ENCODE measurements at places on chromosomes 1 and 21.
A peak's percentile ranks its signal among the peaks of the same experiment; 100 is the strongest.

DNA sequence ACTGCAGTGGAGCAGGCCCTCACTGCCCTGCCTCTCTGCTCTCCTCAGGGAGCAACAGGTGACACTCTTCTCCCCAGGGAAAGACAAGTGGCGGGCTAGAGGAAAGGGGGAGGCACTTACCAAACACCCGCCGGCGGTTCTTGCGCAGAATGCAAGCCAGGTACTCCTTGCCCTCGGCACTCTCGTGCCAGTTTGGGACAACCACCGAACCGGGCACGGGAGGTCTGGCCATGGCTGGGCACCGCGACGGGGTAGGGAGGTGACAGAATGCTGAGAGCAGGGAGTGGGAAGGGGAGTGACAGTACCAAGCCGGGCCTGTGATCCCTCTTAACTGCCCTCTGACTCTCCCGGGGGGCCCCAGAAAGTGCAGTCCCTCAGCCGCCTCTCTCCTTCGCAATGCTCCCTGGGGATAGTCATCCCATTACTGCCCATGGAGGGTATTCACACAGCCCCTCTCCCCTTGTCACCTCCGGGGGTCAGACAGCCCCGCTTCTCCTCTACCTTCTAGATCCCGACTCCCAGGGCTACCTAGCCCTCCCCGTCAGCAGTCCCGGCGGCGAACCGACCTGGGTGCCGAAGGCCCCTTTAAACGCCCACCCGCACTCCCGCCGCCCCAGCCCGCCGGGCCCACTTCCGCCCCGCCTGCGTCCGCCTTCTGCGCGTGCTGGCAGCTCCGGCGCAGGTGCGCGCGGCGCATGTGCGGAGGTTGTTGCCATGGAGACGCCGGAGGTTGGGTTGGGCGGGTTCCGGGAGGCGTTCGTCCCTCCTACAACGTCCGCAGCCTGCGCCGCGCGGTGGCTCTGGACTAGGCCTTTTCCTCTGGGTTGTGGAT lies at the start of gene CPLANE2:
Gene CPLANE2 (minus strand): TSS at position 673 of the 832 bp plus-strand sequence. CDS start 441 bp downstream, at position 232.
- H3K4me1 ChIP-seq = peaks cover 12% of the 10 kb centered on the region
- peak within 1 kb of the TSS; percentile 80 for H3K27ac ChIP-seq
- H3K4me3 ChIP-seq = peak within 1 kb of the TSS; percentile 73
- no peaks in the 10 kb centered on the region for H3K27me3 ChIP-seq
- H3K36me3 ChIP-seq = peaks cover 4% of the 10 kb centered on the region

- peaks cover 12% of the 10 kb centered on the region for H3K4me1 ChIP-seq
- peak; percentile 43 for DNase-seq
- no peaks in the 10 kb centered on the region for H3K27me3 ChIP-seq
- H3K36me3 ChIP-seq = no peaks in the 10 kb centered on the region
Observed at GRCh38 chr1:225508538-225509375, 80.9 kb upstream of the LBR start.

GRCh38 chr1:11654137-11654938 lies at the start of the genes FBXO2 and FBXO44:
Gene FBXO2, minus strand, starts transcription at chr1:11654429. Its CDS starts 89 bp downstream, at chr1:11654340.
Gene FBXO44, plus strand, starts transcription at chr1:11654877. Its CDS starts 959 bp downstream, at chr1:11655836.
- peak within 1 kb of the TSS; percentile 66 for H3K27ac ChIP-seq
- no peaks in the 10 kb centered on the region for H3K36me3 ChIP-seq
- peak within 1 kb of the TSS; percentile 65 for H3K4me3 ChIP-seq
- peak; percentile 56 for DNase-seq

DNA sequence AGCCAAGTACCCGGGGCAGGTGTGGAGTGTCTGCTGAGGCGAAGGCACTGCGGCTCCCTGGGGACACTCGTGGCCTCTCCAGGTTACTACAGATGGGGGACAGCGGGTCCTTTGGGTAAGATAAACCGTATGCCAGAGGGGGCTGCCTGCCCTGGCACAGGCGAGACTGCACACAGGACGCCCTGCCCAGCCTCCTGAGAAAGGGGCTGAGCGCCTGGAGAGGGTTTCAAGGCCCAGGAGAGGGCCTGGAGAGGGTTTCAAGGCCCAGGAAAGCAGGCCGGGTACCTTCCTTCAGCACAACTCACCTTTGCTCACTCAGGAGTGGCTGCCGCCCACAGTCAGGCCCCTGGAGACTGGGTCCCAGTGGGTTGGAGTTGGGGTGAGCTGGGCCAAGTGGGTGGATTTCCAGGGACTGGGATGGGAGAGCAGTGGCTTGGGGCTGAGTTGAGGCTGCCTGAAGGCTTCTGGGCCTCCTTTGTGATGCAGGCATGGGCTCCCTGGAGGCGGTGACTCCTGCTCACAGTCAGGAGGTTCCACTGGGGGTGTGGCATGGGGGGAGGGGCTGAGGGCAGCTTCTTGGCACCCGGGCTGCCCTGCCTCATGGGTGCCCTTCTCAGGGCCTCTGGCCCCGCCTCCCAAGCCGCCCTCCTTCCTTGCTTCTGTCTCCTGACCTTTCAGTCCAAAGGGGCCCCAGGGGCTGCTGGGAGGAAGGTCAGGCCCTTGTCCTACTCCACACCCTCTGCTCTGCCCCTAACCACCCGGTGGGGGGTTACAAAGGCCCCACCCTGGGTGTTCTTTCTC lies at the start of gene MMEL1:
Gene MMEL1 (minus strand): TSS at position 456 of the 801 bp plus-strand sequence. CDS start 3,532 bp downstream, outside the sequence.
- no peaks in the 10 kb centered on the region for H3K36me3 ChIP-seq
- no peak within 1 kb of the TSS for H3K4me3 ChIP-seq
- no peak within 1 kb of the TSS for H3K27ac ChIP-seq

DNA sequence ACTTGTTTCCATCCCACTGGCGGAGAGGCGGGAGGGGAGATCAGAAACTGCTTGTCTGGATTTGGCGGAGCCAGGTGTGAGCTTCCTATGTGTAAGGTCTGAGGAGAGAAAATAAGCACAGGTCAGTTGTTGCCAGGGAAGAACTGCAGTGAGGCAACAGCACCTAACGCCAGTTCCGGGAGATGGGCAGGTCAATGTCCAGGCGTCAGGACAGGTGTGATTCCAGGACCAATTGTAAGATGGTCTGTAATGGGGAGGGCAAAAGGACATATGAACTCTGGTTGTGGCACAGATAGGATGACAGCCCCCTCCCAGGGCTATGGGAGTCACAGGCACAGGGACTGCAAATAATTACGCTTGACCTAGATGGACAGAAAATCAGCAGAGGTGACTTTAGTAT lies 9.6 kb upstream of the KCNE1 start:
- H3K27ac ChIP-seq = no peak overlapping the region
- DNase-seq = no peak
- peaks cover 20% of the 10 kb centered on the region for H3K4me1 ChIP-seq
- peaks cover 49% of the 10 kb centered on the region for H3K36me3 ChIP-seq
- no peak overlapping the region for H3K4me3 ChIP-seq

GRCh38 chr1:36525166-36525565 lies 42.5 kb upstream of the CSF3R start:
- no peaks in the 10 kb centered on the region for H3K4me1 ChIP-seq
- no peak overlapping the region for H3K4me3 ChIP-seq
- DNase-seq = no peak
- H3K36me3 ChIP-seq = no peaks in the 10 kb centered on the region
- H3K27me3 ChIP-seq = no peaks in the 10 kb centered on the region

DNA sequence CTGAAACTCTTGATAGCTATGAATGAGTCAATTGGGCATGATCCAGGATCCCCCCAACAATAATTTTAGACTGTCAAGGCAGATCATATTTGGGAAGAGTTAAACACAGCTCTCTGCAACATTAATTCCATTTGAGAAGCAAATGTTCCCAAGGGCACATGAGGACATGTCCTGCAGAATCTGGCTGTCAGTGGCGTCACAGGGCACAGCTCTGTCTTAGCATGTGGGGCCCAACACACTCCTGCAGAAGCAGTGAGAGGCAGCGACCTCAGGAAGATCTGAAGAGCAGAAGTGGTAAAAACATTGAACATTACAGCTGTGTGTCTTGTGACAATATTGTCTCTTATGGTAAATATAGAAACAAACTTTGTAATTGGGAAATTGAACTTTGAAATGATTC lies 197.1 kb upstream of the PBX1 start:
- no peaks in the 10 kb centered on the region for H3K4me1 ChIP-seq
- no peaks in the 10 kb centered on the region for H3K27me3 ChIP-seq
- no peak overlapping the region for H3K4me3 ChIP-seq
- H3K36me3 ChIP-seq = no peaks in the 10 kb centered on the region
- no peak for DNase-seq

- H3K36me3 ChIP-seq = no peaks in the 10 kb centered on the region
- H3K27ac ChIP-seq = peak overlapping the region; percentile 77
- peaks cover 42% of the 10 kb centered on the region for H3K4me1 ChIP-seq
- H3K4me3 ChIP-seq = no peak overlapping the region
Observed at GRCh38 chr1:59696421-59697115, 118.2 kb upstream of the HOOK1 start.

GRCh38 chr1:38477811-38478210 lies 381.8 kb downstream of the RRAGC start:
- peaks cover 37% of the 10 kb centered on the region for H3K27me3 ChIP-seq
- H3K36me3 ChIP-seq = no peaks in the 10 kb centered on the region
- no peak for DNase-seq
- H3K27ac ChIP-seq = no peak overlapping the region

- H3K4me1 ChIP-seq = no peaks in the 10 kb centered on the region
- no peaks in the 10 kb centered on the region for H3K36me3 ChIP-seq
- no peak overlapping the region for H3K4me3 ChIP-seq
- H3K27me3 ChIP-seq = no peaks in the 10 kb centered on the region
- no peak for DNase-seq
Observed at GRCh38 chr1:183155939-183156338, 30.1 kb upstream of the LAMC2 start.

DNA sequence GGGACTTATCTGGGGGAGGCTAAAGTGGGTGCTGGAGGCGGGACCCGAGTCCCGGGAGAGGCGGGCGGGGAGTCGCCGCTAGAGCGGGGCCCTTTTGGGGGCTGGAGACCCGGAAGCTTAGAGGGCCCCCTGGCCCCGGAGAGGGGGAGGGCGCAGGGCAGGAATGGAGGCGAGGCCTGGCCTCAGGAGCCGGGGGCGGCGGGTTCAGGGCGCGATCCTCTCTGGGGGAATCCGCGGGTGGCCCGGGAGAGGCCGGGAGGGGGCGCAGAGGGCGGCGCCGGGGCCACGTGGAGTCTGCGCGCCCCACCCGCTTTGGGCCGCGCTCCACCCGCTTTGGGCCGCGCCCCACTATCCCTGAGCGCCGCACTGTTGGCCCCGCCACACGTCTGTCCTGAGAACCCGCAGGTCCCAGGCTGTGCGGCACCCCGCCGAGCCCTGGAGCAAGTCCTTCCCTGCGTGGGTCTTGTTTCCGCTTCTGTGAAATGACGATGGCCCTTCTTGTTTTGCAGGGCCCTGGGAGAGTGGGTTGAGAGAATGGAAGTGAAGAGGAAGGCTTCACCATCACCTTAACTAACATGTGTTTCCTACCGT lies 84.4 kb downstream of the NKAIN1 start:
- no peaks in the 10 kb centered on the region for H3K27me3 ChIP-seq
- H3K27ac ChIP-seq = peak overlapping the region; percentile 81
- H3K36me3 ChIP-seq = peaks cover 5% of the 10 kb centered on the region
- DNase-seq = peak; percentile 48
- H3K4me1 ChIP-seq = peaks cover 4% of the 10 kb centered on the region
- peak overlapping the region; percentile 64 for H3K4me3 ChIP-seq

DNA sequence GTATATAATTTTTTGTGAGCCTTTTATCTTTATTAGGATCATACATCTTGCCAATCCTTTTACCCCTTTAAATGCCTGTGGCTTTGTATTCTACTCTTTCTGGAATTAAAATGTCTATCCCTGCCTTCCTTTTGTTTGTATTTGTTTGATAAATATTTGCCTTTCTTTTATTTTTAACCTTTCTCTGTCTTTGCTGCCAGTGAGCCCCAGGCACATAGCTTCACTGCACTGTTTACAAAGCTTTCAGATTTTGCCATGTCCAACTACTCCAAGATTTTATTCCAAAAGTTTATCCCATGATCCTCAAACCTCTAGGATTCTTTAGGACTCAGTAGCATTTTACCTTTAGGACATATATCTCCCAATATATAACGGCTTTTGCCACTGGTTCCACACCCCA lies 281.2 kb downstream of the PAPPA2 start:
- DNase-seq = no peak
- H3K4me1 ChIP-seq = no peaks in the 10 kb centered on the region
- H3K36me3 ChIP-seq = no peaks in the 10 kb centered on the region
- no peaks in the 10 kb centered on the region for H3K27me3 ChIP-seq
- no peak overlapping the region for H3K27ac ChIP-seq

DNA sequence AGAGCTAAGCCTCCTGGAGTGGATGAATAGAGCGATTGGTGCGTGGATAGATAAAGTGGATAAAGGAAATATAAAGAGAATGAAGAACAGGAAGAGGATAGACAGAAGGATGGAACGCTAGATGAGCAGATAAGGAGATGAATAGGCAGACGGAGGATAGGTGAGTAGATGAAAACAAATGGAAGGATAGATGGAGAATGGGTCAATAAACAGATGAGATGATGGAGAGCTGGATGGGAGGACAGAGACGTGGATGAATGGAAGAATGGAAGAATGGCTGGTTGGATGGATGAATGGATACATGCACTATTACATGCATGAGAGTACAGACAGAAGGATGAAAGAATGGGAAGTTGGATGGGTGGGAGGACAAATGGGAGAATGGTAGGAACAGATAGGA lies 35.2 kb upstream of the EDN2 start:
- H3K27me3 ChIP-seq = no peaks in the 10 kb centered on the region
- H3K36me3 ChIP-seq = no peaks in the 10 kb centered on the region
- H3K27ac ChIP-seq = no peak overlapping the region
- peaks cover 24% of the 10 kb centered on the region for H3K4me1 ChIP-seq
- H3K4me3 ChIP-seq = no peak overlapping the region

GRCh38 chr1:106880226-106880625 lies 176.2 kb upstream of the PRMT6 start:
- no peak overlapping the region for H3K4me3 ChIP-seq
- H3K4me1 ChIP-seq = no peaks in the 10 kb centered on the region
- H3K27ac ChIP-seq = no peak overlapping the region

- H3K4me1 ChIP-seq = peaks cover 3% of the 10 kb centered on the region
- peak overlapping the region; percentile 67 for H3K4me3 ChIP-seq
- H3K27ac ChIP-seq = peak overlapping the region; percentile 85
- H3K36me3 ChIP-seq = no peaks in the 10 kb centered on the region
- DNase-seq = no peak
Observed at GRCh38 chr1:42924851-42925760, 33.6 kb downstream of the SLC2A1 start.

GRCh38 chr1:56583957-56584468 lies 4.7 kb upstream of the PLPP3 start:
- H3K4me1 ChIP-seq = peaks cover 15% of the 10 kb centered on the region
- H3K4me3 ChIP-seq = no peak overlapping the region
- no peak overlapping the region for H3K27ac ChIP-seq
- H3K27me3 ChIP-seq = no peaks in the 10 kb centered on the region
- H3K36me3 ChIP-seq = no peaks in the 10 kb centered on the region

GRCh38 chr21:31665397-31665796 lies 5.9 kb downstream of the SOD1 start:
- H3K4me1 ChIP-seq = peaks cover 39% of the 10 kb centered on the region
- no peak for DNase-seq
- H3K27ac ChIP-seq = no peak overlapping the region
- no peaks in the 10 kb centered on the region for H3K27me3 ChIP-seq
- H3K4me3 ChIP-seq = no peak overlapping the region
- H3K36me3 ChIP-seq = peaks cover 68% of the 10 kb centered on the region

- H3K36me3 ChIP-seq = no peaks in the 10 kb centered on the region
- peaks cover 7% of the 10 kb centered on the region for H3K4me1 ChIP-seq
- H3K27me3 ChIP-seq = no peaks in the 10 kb centered on the region
- no peak overlapping the region for H3K4me3 ChIP-seq
Observed at GRCh38 chr1:169060043-169060722, 46.3 kb upstream of the ATP1B1 start.

- no peaks in the 10 kb centered on the region for H3K27me3 ChIP-seq
- DNase-seq = no peak
- H3K27ac ChIP-seq = no peak overlapping the region
- no peaks in the 10 kb centered on the region for H3K36me3 ChIP-seq
Observed at GRCh38 chr1:199242147-199242546, 603.3 kb downstream of the PTPRC start.

- no peaks in the 10 kb centered on the region for H3K4me1 ChIP-seq
- peaks cover 12% of the 10 kb centered on the region for H3K27me3 ChIP-seq
- no peak overlapping the region for H3K27ac ChIP-seq
Observed at GRCh38 chr1:23909412-23909811, 3.8 kb downstream of the CNR2 start.

Measured in gastrocnemius medialis (tissue), 4 donors.